ENCODE measurements at places on chromosomes 7 and 10.

DNA sequence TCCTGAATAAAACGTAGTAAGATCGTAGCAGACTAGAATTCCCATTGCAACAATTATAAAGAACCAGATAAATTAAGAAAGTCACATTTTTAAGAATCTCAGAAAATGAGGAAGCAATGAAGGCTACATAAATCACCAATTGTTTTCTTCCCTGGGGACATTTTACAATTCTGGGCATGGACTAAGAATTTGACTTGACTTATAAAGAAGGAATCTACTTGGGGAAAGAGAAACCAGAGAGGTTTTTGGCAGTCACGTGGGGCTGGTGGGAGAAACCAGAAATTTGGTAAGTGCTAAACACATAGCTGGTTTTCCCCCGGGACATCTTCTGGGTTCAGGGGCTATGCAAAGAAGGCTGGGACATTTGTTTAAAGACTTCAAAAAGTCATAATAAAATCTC is 109.8 kb upstream of the IL6 start:
- H3K27me3 ChIP-seq: no peaks in the 10 kb centered on the region
- no peak overlapping the region for H3K4me3 ChIP-seq
- DNase-seq: no peak
- H3K27ac ChIP-seq: no peak overlapping the region
- no peaks in the 10 kb centered on the region for H3K4me1 ChIP-seq

DNA sequence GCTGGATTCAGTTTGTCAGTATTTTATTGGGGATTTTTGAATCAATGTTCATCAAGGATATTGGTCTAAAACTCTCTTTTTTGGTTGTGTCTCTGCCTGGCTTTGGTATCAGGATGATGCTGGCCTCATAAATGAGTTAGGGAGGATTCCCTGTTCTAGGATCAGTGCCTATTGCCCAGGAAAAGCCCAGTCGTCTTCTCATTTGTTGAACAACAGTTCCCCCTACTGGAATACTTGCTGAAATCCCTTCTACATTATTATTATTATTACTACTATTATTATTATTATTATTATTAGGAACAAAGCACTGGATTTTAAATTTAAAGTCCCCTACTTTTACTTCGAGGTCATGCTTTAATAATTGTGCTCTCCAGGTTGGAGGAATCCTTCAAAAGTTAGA is 528.9 kb downstream of the MAGI2 start:
- H3K4me1 ChIP-seq: no peaks in the 10 kb centered on the region
- no peak overlapping the region for H3K27ac ChIP-seq
- no peaks in the 10 kb centered on the region for H3K36me3 ChIP-seq
- H3K27me3 ChIP-seq: no peaks in the 10 kb centered on the region
- no peak overlapping the region for H3K4me3 ChIP-seq

GRCh38 chr10:118497227-118497626 is 98.2 kb downstream of the PRLHR start:
- no peaks in the 10 kb centered on the region for H3K36me3 ChIP-seq
- DNase-seq: no peak
- H3K4me3 ChIP-seq: no peak overlapping the region
- no peaks in the 10 kb centered on the region for H3K27me3 ChIP-seq
- H3K27ac ChIP-seq: no peak overlapping the region

DNA sequence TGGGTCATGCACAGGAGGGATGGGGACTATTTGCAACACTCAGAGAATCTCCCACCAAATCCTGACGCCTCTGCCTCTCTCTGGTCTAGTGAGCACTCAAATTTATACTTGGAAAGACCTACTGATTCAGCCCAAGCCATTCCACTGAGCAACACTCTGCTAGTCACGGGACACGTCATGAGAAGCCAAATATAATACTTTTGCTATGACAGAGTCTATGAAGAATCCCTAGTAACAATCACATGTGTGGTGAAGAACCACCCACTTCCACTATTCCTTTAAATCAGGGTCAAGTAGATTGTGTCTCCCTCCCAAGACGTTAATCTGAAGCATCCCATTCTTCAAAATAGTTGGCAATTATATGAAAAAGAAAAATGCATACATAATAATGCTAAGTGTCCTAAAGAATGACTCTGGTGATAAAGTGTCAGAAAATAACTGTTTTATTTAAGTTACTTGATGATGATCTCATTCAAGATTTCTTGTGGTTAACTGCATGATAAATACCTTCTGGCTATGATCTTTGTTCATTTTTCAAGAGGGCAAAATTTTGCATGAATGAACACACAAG is 28.5 kb downstream of the CHCHD3 start:
- H3K4me1 ChIP-seq: peaks cover 39% of the 10 kb centered on the region
- DNase-seq: no peak
- H3K4me3 ChIP-seq: no peak overlapping the region
- H3K36me3 ChIP-seq: no peaks in the 10 kb centered on the region

DNA sequence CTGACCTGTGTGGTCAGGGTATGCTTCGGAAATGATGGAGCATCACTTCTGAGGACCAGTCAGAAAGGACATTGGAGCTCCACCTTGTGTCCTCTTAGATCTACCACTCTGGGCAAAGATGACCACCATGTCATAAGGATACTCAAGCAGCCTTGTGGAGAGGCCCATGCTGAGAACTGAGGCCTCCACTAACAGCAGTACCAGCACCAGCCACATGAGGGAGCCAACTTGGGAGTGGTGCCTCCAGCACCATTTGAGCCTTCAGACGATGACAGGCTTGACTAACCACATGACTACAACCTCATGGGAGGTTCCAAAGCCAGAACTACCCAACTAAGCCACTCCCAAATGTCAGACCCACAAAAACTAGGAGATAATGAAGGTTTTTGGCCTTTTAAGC is 116.0 kb downstream of the NPTX2 start:
- no peak overlapping the region for H3K27ac ChIP-seq
- H3K36me3 ChIP-seq: no peaks in the 10 kb centered on the region
- H3K27me3 ChIP-seq: no peaks in the 10 kb centered on the region
